Left lung (tissue), 14 donors: ENCODE measurements at places on chromosomes 1 and 21. TPM values are rescaled to one million over a fixed set of nuclear protein-coding genes. Genes with fewer than 3 reads are reported as not detected.

ATP5PF gene
- 146 TPM for polyA plus RNA-seq

MAEL gene
- polyA plus RNA-seq, result 0.11 TPM

HMCN1 gene
- polyA plus RNA-seq, result 56.8 TPM

HSF2BP gene
- polyA plus RNA-seq, result 1.7 TPM

KCNJ15 gene
- polyA plus RNA-seq, result 81.5 TPM

FAM72C gene
- polyA plus RNA-seq, result 1.5 TPM

TEX35 gene
- polyA plus RNA-seq, result 0.51 TPM

ZBTB8OS gene
- polyA plus RNA-seq, result 37.9 TPM

LIN28A gene
- 0.11 TPM for polyA plus RNA-seq

NUDT17 gene
- polyA plus RNA-seq, result 9.7 TPM

APOBEC4 gene
- polyA plus RNA-seq, result 1.4 TPM

LSS gene
- polyA plus RNA-seq, result 47.7 TPM

CNIH3 gene
- 6.0 TPM for polyA plus RNA-seq

IQGAP3 gene
- 26.7 TPM for polyA plus RNA-seq

LMX1A gene
- polyA plus RNA-seq, result not detected

HTR6 gene
- not detected for polyA plus RNA-seq

CASQ1 gene
- 0.20 TPM for polyA plus RNA-seq

CFHR5 gene
- not detected for polyA plus RNA-seq

LHX4 gene
- polyA plus RNA-seq, result 4.2 TPM

WNT2B gene
- 5.9 TPM for polyA plus RNA-seq

HES4 gene
- polyA plus RNA-seq, result 4.4 TPM

AQP10 gene
- 0.26 TPM for polyA plus RNA-seq

PCBP3 gene
- 4.0 TPM for polyA plus RNA-seq

DUSP12 gene
- 40.3 TPM for polyA plus RNA-seq

KCNQ4 gene
- polyA plus RNA-seq, result 1.5 TPM

AKT3 gene
- polyA plus RNA-seq, result 28.0 TPM

BRDT gene
- not detected for polyA plus RNA-seq

CAMK1G gene
- 8.0 TPM for polyA plus RNA-seq

LHX8 gene
- polyA plus RNA-seq, result not detected

REN gene
- 0.10 TPM for polyA plus RNA-seq

TARDBP gene
- 328 TPM for polyA plus RNA-seq

WLS gene
- polyA plus RNA-seq, result 126 TPM

DCDC2B gene
- polyA plus RNA-seq, result 2.5 TPM

IGSF3 gene
- 50.6 TPM for polyA plus RNA-seq

FAM163A gene
- polyA plus RNA-seq, result 0.11 TPM

C1orf141 gene
- 0.35 TPM for polyA plus RNA-seq

CCDC181 gene
- 4.8 TPM for polyA plus RNA-seq

IPO13 gene
- 18.7 TPM for polyA plus RNA-seq

ERICH3 gene
- 3.7 TPM for polyA plus RNA-seq
